Transverse colon (tissue), 4 donors: ENCODE measurements at places on chromosomes 2 and 18. TPM values are rescaled to one million over a fixed set of nuclear protein-coding genes. Genes with fewer than 3 reads are reported as not detected.

Gene HOXD10
- 3.4 TPM for total RNA-seq

Gene CGREF1
- total RNA-seq = 4.9 TPM

DNA sequence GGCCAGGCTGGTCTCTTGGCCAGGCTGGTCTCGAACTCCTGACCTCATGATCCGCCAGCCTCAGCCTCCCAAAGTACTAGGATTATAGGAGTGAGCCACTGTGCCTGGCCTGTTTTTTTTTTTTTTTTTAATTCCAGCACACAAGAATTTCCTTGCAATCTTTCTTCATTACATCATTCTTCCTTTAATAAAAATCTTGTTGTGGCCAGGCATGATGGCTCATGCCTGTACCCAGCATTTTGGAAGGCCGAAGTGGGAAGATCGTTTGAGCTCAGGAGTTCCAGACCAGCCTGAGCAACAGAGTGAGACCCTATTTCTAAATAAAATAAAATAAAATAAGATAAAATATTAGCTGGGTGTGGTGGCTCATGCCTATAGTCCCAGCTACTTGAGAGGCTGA is 21.4 kb upstream of the PLEKHM3 start:
- DNase-seq = no peak

DNA sequence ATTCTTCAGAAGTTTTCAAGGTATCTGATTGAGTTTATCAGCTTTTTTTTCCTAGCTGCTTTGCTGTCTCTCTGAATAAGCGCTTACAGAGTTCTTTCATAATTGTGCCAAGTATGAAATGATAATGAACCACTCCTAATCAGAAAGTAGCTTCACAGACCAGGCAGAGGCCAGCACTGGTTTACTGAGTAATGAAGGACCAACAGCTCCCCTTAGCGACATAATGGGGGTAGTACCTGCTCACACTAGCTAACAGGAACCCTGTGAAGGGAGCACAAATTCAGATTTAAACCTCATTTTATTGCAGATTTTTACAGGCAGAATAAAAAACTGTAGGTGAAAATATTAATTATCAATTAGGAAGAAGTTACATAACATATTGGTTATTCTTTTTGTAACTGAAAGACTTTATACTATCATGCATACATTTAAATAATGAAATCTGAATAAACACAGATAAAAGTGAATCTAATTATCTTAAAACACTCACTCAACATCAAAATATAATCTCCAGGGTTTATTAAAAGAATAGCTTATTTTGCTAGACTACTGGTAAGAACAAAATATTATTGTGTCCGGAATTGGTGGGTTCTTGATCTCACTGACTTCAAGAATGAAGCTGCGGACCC is 53.7 kb upstream of the LRRC30 start:
- DNase-seq = no peak

DNA sequence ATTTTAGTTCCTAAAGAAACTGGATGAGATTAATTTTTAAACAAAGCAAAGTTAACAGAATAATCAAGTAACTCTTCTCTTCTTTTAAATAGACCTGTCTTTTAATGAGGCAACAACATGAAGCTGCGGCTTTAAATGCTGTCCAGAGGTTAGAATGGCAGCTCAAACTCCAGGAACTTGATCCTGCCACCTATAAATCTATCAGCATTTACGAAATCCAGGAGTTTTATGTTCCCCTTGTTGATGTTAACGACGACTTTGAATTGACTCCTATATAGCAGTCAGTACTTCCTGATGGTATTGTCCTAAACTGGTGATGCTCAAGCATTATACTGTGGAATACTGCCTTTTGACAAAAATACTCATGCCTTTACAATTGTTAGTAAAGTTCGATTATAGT is 53.7 kb upstream of the TWSG1 start:
- no peak for DNase-seq
